Activated CD4-positive, alpha-beta T cell treated with anti-CD3 and anti-CD28 coated beads, Interleukin-2, amount 10 ng/mL, durations not matched to agents 7 days and 5 days (primary cell): ENCODE measurements at places on chromosomes 1 and 21. TPM values are rescaled to one million over a fixed set of nuclear protein-coding genes. Genes with fewer than 3 reads are reported as not detected.

The LIPI gene
- not detected for total RNA-seq

The CYP4A22 gene
- not detected for total RNA-seq

GRCh38 chr1:235239851-235240250 is 78.8 kb upstream of the RBM34 start:
- H3K4me3 ChIP-seq = no peak overlapping the region
- H3K36me3 ChIP-seq = peaks cover 39% of the 10 kb centered on the region
- no peak for DNase-seq
- no peaks in the 10 kb centered on the region for H3K27me3 ChIP-seq
- no peak overlapping the region for H3K27ac ChIP-seq

- DNase-seq = no peak
- peaks cover 11% of the 10 kb centered on the region for H3K4me1 ChIP-seq
- peaks cover 2% of the 10 kb centered on the region for H3K36me3 ChIP-seq
- no peak overlapping the region for H3K4me3 ChIP-seq
- peaks cover 46% of the 10 kb centered on the region for H3K27me3 ChIP-seq
Observed at GRCh38 chr1:65825741-65826140, 33.0 kb downstream of the PDE4B start.

DNA sequence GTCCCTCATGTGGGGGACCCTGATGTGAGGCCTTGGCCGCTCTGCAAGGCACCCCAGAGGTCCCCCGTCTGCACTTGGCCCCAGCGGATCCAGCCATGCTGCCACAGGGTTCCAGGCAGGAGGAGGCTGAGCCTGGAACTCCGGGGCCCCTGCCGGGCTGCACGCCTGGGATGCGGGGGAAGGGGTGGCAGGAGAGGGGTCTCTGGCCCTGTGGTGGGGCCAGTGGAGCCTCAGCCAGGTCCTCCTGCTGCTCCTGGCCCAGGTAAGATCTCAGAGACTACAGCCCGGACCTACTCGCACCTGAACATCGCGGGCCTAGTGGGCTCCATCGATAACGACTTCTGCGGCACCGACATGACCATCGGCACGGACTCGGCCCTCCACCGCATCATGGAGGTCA is 12.9 kb downstream of the PFKL start:
- no peak for DNase-seq
- H3K27me3 ChIP-seq = no peaks in the 10 kb centered on the region
- H3K4me3 ChIP-seq = no peak overlapping the region
- peaks cover 23% of the 10 kb centered on the region for H3K36me3 ChIP-seq
- H3K27ac ChIP-seq = no peak overlapping the region
